ENCODE measurements at places on chromosomes 7 and 10. TPM values are rescaled to one million over a fixed set of nuclear protein-coding genes. Genes with fewer than 3 reads are reported as not detected.

The ELN gene
- total RNA-seq: 11.7 TPM

The LRRTM3 gene
- total RNA-seq: not detected

The LDB1 gene
- 68.8 TPM for total RNA-seq

The SPDYE8 gene
- total RNA-seq: not detected

The GJD4 gene
- not detected for total RNA-seq

The CH25H gene
- total RNA-seq: 8.8 TPM

The CHN2 gene
- 37.3 TPM for total RNA-seq

The SUGCT gene
- 6.8 TPM for total RNA-seq

- peak overlapping the region; percentile 39 for H3K27ac ChIP-seq
- no peaks in the 10 kb centered on the region for H3K27me3 ChIP-seq
- H3K4me1 ChIP-seq: peaks cover 30% of the 10 kb centered on the region
- no peak overlapping the region for H3K4me3 ChIP-seq
These were observed 4.6 kb downstream of the USP54 start for GRCh38 chr10:73586583-73586984.

DNA sequence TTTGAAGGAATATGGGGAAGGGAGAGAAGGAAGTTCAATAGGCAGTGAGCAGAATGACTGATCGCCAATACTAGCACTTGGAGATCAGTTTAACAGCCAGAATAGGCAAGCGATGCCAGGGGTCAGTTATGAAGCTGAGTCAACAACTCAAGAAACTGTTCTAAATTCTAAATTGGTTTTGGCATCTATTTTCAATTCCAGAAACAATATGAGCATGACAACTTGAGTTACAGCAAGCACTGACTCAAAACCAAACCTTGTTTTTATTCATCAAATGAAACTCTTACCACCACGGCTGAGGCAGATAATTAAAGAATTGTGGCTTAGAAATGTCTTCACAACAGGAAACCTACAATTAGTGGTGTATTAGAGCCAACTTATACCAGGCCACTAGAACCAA, 180.5 kb upstream of the ASAH2 start:
- H3K36me3 ChIP-seq: no peaks in the 10 kb centered on the region
- H3K4me3 ChIP-seq: no peak overlapping the region
- DNase-seq: no peak
- no peak overlapping the region for H3K27ac ChIP-seq
- no peaks in the 10 kb centered on the region for H3K4me1 ChIP-seq

DNA sequence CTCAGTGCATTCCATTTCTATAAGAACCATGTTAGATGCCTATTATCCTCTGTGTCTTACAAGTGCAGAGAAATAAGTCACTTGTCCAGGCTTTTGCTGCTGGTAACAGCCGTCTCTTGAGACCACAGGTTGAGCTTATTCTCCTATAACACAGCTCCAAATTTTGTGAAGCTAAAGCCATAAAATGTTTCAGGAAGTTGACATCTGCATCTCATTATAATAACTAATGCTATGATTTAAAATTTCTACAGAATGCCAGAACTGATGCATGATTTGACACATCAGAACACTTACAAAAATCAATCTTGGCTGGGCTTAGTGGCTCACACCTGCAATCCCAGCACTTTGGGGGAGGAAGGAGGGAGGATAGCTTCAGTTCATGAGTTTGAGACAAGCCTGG, 986.9 kb downstream of the TYW1 start:
- H3K27ac ChIP-seq: no peak overlapping the region
- no peaks in the 10 kb centered on the region for H3K4me1 ChIP-seq
- no peak for DNase-seq
- no peaks in the 10 kb centered on the region for H3K27me3 ChIP-seq
- H3K4me3 ChIP-seq: no peak overlapping the region

DNA sequence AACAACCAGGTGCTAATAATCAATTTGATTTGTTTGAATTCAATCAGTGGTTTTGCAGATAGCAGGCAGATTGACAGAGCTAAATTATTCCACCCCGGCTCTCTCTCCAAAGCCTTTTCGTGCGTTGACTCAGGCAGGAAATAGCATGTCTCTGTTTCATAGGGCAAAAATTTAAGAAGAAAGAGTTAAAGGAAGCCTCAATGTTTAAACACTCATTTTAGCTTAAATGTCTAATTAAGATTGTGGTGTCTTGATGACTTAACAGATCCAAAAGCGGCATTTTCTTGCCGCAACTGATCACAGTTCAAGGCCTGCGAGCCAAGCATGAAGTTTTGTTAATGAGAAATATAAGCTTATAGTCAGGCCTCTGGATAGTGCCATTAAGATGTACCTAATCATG, 1051.1 kb upstream of the AUTS2 start:
- no peak overlapping the region for H3K4me3 ChIP-seq
- no peaks in the 10 kb centered on the region for H3K4me1 ChIP-seq
- no peak overlapping the region for H3K27ac ChIP-seq

- no peaks in the 10 kb centered on the region for H3K27me3 ChIP-seq
- H3K4me3 ChIP-seq: no peak overlapping the region
- H3K36me3 ChIP-seq: no peaks in the 10 kb centered on the region
- H3K27ac ChIP-seq: no peak overlapping the region
- no peaks in the 10 kb centered on the region for H3K4me1 ChIP-seq
These were observed 37.9 kb upstream of the ABCB5 start for GRCh38 chr7:20577441-20578071.

- no peaks in the 10 kb centered on the region for H3K27me3 ChIP-seq
- DNase-seq: no peak
- H3K4me3 ChIP-seq: no peak overlapping the region
- no peak overlapping the region for H3K27ac ChIP-seq
These were observed 83.8 kb downstream of the ELMO1 start for GRCh38 chr7:37364856-37365255.

DNA sequence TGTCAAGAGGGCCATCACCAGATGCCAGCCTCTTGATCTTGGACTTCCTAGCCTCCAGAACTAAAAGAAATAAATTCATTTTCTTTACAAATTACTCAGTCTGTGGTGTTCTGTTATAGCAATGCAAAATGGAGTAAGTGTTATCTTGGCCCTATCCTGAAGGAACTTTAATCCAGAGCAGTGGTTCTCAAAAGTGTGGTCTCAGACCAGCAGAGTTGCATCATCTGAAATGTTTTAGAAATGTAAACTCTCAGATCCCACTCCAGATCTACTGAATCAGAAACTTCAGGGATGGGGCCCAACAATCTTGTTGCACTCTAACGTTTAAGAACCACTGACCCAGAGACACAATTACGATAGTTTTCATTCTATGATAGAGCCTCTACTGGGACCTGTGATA, 3.2 kb upstream of the SUPV3L1 start:
- H3K4me3 ChIP-seq: no peak overlapping the region
- H3K4me1 ChIP-seq: peaks cover 23% of the 10 kb centered on the region
- no peak overlapping the region for H3K27ac ChIP-seq
- DNase-seq: no peak
- H3K36me3 ChIP-seq: peaks cover 3% of the 10 kb centered on the region

DNA sequence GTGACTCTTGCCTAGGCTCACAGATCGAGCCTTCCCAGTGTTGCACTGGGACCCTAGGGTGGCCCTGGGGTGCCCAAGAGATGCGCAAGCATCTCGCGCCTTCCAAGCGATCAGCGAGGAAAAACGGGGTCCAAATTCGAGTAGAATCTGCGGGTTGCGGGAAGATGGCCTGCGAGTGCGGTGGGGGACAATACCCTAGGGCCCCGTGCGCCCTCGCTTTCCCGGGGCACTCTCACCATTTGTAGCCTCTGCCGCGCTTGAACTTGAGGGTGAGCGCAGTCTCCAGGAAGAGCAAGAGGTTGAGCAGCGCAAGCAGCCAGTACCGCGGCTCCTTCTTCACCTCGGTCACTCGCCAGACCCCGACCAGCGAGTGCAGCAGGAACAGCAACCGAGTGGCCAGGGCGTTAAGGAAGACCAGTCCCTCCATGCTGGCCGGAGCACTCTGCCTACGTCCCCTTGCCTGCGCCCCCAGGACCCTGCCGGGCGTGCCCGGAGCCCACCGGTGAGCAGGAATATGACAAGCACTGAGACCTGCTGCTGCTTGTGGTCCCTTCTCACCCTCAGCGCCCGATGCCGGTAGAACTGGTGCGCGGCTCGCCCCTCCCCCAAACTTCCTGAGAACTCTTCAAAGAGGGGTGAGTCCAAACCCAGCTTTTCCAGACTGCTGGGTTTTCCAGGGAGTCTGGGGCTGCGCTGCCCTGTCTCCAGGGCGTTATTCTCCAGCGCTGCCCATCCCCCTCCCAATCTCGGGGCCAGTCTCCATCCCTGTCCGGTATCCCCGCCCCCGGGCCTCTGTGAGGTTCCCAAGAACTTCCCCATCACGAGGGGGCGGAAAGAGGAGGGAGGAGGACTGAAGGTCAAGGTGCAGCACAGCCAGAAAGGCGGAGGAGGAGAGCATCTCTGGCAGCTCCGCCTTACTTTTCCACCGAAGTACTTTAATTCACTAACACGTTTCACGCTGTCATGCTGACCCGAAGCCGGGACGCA, at the start of gene TMEM26:
TSS of gene TMEM26 (minus strand) at position 727 of the 987 bp plus-strand sequence. CDS start at position 427, 300 bp downstream.
- DNase-seq: peak; percentile 82
- peaks cover 49% of the 10 kb centered on the region for H3K4me1 ChIP-seq
- H3K4me3 ChIP-seq: peak within 1 kb of the TSS; percentile 42
- H3K36me3 ChIP-seq: no peaks in the 10 kb centered on the region

DNA sequence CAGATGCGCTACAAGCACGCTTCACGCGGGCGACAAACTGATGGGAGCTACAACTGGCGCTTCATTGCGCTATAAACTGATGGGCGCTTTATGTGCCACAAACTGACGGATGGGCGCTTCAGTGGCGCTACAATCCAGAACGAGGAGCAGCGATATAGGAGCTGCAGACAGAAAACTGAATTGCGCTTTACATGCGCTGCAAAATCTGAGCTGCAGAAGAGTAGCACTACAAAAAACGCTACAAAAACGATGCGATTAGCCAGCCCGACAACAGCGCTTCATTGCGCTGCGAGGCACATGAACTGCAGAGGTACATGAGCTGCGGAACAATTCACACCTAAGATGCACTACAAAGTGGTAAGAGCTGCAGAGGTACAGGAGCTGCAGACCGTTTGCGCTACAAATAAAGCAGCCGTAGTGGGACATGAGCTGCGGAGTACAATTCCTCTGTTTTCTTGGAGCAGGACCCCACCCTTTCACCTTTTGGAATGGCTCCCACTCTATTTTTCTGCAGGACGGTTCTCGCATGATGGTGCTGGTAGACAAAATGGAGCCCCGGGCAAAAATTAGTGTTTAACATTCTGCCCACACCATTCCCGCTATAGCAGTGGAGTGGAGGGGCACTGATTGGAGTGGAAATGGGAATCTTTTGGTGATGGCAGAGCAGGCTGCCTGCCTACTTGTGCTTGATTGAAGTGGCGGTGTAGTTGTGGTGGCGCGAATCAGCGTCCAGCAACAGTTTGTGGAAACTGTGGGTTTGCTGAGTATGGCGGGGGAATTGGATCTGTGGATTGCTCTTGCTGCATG, 1.2 kb upstream of the SGCE start:
- H3K36me3 ChIP-seq: no peaks in the 10 kb centered on the region
- no peaks in the 10 kb centered on the region for H3K27me3 ChIP-seq
- H3K4me1 ChIP-seq: peaks cover 8% of the 10 kb centered on the region
- peak overlapping the region; percentile 35 for H3K27ac ChIP-seq
- H3K4me3 ChIP-seq: peak overlapping the region; percentile 65
- peak; percentile 75 for DNase-seq

- no peak overlapping the region for H3K4me3 ChIP-seq
- no peak overlapping the region for H3K27ac ChIP-seq
- no peaks in the 10 kb centered on the region for H3K36me3 ChIP-seq
- H3K27me3 ChIP-seq: no peaks in the 10 kb centered on the region
- no peak for DNase-seq
- H3K4me1 ChIP-seq: no peaks in the 10 kb centered on the region
These were observed 116.9 kb upstream of the ANLN start for GRCh38 chr7:36272567-36273269.

GRCh38 chr7:73830681-73831583, at the start of gene CLDN4:
Gene CLDN4 (plus strand): TSS chr7:73830996. CDS start chr7:73831202, 206 bp downstream.
- DNase-seq: no peak
- no peak within 1 kb of the TSS for H3K4me3 ChIP-seq
- H3K27ac ChIP-seq: peak within 1 kb of the TSS; percentile 78
- H3K36me3 ChIP-seq: no peaks in the 10 kb centered on the region
- H3K4me1 ChIP-seq: peaks cover 24% of the 10 kb centered on the region
- no peaks in the 10 kb centered on the region for H3K27me3 ChIP-seq

DNA sequence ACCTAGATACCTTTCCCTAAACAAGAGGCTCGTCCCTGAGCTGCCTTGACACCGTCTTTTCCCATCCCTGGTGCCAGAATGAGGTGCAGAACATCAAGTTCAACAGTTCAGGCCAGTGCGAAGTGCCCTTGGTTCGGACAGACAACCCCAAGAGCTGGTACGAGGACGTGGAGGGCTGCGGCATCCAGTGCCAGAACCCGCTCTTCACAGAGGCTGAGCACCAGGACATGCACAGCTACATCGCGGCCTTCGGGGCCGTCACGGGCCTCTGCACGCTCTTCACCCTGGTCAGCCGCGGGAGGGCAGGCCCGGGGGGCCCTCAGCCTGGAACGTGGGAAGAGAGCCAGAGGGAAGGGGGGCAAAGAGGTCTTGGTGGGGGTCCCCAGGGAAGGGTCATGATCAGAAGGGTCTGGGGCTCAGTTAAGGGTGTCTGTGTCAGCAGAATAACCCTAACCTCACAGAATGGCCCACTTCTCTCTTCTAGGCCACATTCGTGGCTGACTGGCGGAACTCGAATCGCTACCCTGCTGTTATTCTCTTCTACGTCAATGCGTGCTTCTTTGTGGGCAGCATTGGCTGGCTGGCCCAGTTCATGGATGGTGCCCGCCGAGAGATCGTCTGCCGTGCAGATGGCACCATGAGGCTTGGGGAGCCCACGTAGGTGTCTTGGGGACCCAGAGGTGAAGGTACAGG, 16.8 kb downstream of the SMO start:
- H3K27me3 ChIP-seq: no peaks in the 10 kb centered on the region
- H3K36me3 ChIP-seq: no peaks in the 10 kb centered on the region
- no peak overlapping the region for H3K4me3 ChIP-seq
- no peak overlapping the region for H3K27ac ChIP-seq
- no peak for DNase-seq
- no peaks in the 10 kb centered on the region for H3K4me1 ChIP-seq

DNA sequence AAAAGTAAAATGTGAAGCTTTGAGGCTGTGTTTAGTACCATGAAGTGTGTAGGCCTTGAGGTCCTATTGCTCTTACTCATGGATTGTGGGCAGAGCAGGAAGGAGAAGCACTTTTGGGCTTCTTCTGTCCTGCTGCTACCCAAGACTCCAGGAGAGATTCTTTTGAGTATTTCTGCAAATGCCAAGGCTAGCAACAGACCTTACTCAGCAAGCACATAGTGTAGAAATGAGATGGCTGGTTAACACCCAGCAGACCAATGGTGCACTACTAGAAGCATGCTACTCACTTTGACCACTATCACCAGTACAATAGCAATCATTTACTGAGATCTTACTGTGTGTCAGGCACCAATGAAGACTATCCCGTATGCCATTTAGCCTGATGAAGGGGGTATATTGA, 3.2 kb downstream of the PLPP4 start:
- no peak overlapping the region for H3K27ac ChIP-seq
- peaks cover 3% of the 10 kb centered on the region for H3K4me1 ChIP-seq
- H3K4me3 ChIP-seq: no peak overlapping the region
- peaks cover 31% of the 10 kb centered on the region for H3K27me3 ChIP-seq
- DNase-seq: no peak

Data from spleen (tissue), 13 donors.